Femur (tissue), 1 donor: ENCODE measurements at places on chromosomes 16 and 17.

DNA sequence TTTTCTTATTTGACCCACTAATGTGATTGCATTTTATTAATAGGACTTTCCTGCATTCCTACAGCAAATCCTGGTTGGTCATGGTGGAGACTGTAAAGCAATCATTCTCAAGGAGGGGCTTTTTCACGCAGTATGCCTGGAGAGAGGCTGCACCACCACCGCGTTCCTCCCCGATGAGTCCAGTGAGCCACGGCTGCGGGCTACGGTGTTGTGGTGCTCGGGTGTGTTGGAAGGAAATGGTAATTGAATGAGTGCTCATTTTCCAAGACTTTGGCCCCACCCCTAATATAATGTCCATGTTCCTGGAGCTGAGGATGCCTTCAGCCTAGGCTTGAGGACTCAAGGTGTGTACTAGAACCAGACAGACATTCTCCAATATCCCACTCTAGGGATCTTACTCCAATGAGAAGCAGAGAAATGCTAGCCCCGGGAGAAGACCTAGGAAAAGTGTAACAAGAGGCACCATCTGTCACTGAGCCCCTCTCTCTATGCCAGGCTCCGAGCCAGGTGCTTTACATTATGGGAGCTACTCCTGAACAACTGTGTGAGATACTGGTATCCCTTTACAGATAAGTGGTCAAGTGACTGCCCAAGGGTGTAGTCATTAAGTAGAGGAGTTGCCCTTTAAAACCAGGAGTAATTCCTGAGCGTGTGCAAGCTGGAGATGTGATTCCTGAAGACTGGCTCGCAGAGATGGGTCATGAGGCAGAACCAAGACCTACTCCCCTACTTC, 39.4 kb downstream of the HEATR6 start:
- DNase-seq, result no peak

- no peak for DNase-seq
Measured at GRCh38 chr17:55391244-55391757, 30.3 kb downstream of the MMD start.

- no peak for DNase-seq
Measured at GRCh38 chr16:67021321-67021720, 7.6 kb upstream of the CBFB start.

DNA sequence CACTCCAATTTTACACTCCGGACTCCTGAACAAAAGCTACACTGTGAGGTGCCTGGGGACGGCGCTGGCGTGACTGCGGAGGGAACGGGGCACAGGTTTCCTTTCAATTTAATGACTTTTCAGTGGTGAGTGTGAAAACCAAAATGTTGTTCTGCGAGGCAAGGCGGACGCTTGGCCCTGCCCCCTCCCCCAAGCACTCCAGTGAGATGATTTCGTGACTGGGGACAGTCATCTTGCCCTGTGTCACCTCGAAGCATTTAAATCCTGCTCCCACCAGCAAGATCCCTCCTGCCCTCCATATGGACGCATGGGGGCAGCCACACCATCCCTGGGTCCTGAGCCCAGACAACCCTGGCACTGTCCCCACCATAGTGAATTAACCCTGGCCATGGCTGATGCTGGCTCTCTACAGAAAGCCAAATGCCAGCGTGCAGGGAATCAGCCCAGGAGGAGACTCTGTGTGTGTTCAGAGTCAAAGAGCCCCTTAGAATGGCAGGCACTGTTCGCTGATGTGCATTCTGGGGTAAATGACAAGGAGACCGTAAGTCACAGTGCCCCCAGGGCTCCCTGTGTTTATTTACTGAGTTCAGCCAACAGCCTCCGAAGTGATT, 41.0 kb downstream of the C16orf95 start:
- DNase-seq, result peak; percentile 40

DNA sequence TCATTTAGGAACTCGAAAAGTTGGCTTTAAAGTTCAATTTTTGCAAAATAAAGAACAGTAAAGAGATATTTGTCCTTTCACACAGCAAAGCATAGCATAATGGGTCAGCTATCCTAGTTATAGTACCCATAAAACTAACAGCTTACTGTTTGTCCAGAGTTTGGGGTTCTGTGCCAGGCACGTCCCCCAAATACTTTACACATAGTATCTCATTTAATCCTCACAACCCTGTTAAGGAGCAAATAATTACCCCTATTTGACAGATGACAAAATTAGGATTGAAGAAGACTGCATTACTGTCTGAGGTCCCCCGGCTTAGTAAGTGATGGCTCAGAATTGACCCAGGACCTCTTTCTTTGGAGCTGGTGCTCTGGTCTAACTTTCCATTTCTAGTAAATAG, 52.6 kb downstream of the MYO1D start:
- DNase-seq, result no peak

- no peak for DNase-seq
Measured at GRCh38 chr17:77634710-77635109, 323.8 kb upstream of the TNRC6C start.

- peak; percentile 83 for DNase-seq
Measured at GRCh38 chr17:81923302-81924260, 4.0 kb downstream of the MAFG start.

GRCh38 chr16:68283346-68283745, 19.0 kb downstream of the SLC7A6 start:
- DNase-seq, result no peak

GRCh38 chr17:50476545-50477315, 1.9 kb upstream of the RSAD1 start:
- DNase-seq, result no peak

DNA sequence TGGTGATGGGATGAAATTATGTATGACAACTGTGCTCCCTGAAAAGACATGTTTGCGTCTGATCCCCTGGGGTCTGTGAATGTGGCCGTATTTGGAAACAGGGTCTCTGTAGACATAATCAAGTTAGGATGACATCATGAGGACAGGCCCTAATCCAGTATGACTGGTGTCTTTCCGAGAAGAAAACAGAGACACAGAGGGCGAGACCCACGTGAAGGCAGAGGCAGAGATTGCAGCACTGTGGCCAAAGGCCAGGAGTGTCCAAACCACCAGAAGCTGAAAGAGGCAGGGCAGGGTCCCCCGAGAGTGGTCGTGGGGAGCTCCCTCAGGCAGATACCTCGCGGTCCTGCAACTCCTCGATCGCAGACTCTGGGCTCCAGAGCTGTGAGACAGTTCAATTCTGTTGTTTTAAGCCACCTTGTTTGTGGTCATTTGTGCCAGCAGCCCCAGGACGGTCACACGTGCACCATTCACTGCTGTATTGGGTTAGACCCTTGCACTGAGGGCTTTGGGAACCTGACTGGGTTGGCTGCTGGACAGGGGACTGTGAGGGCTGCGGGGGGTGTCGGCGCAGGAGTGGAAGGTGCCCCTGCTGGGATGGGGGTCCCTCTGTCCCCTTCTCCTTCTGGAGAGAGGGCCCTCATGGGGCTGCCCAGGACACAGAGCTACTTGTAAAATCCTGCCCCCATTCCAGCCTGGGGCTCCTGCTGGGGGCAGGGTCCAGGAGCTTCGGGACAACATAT, 27.7 kb downstream of the METRNL start:
- DNase-seq, result no peak

DNA sequence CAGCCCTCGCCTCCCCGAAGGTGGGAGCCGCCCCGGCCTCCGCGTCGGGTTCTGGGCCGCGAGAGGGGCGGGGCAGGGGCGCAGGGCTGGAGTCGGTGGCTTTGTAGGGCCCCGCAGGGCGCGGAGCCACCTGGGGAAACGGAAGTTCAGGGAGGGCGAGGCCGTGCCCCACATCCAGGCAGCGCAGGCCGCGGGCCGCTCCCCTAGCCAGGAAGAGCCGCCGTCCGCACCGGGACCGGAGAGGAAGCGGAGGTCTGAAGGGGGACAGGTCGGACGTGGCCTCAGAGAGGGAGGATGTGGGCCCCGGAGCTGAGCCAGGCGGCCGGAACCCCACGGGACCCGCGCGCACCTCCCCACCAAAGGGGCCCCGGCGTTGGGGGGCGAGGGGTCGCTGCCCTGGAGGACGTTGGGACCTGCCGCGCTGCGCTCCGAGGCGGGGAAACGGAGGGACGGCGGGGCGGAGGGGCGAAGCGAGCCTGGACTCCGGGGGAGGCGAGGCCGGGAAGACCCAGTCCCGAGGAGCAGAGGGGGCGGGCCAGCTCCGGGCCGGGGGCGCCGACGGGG, 482 bp upstream of the SLC16A3 start:
- DNase-seq, result peak; percentile 69

GRCh38 chr17:77741109-77741508, 217.4 kb upstream of the TNRC6C start:
- DNase-seq, result peak; percentile 10

GRCh38 chr16:58515871-58516767, 802 bp downstream of the SETD6 start:
- peak; percentile 48 for DNase-seq

- no peak for DNase-seq
Measured at GRCh38 chr16:3356118-3356517, 429 bp downstream of the OR2C1 start.

DNA sequence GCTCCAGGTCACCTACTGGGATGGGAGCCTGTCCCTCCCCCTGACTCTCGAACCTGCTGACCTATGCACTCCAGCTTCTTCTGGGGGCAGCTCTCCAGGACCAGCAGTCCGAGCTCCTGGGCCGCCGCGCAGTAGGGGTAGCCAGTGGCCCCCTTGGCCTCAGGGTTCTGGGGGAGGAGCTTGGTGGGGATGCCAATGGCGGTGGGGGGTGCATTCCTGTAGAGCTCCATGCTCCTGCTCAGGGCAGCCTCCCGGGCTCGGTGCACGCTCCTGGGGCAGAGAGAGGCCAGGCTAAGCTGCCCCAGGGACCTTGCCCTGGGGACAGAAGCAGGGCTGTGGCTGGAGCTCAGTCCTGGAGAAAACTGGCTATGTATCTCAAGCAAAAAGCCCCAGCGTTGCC, 7.7 kb upstream of the SPATA2L start:
- peak; percentile 24 for DNase-seq

GRCh38 chr16:11405331-11406176, 60.3 kb downstream of the RMI2 start:
- no peak for DNase-seq

GRCh38 chr16:78275420-78275819, 176.0 kb downstream of the WWOX start:
- no peak for DNase-seq

DNA sequence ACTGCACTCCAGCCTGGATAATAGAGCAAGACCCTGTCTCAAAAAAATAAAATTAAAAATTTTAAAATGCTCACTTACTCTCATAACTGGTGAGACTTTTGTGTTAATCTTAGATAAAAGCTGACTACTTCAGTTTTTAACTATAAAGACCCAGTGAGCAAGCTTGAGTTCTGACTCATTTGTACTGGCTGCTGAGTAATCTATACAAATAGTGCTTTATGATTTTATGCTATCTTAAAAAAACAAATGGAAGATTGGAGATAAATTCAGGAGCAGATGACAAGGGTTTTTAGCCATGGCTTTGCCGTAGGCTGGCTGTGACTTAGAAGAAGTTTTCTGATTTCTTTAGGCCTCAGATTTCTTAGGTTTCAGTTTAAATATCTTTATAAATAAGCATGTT, 30.5 kb downstream of the SNTB2 start:
- no peak for DNase-seq

DNA sequence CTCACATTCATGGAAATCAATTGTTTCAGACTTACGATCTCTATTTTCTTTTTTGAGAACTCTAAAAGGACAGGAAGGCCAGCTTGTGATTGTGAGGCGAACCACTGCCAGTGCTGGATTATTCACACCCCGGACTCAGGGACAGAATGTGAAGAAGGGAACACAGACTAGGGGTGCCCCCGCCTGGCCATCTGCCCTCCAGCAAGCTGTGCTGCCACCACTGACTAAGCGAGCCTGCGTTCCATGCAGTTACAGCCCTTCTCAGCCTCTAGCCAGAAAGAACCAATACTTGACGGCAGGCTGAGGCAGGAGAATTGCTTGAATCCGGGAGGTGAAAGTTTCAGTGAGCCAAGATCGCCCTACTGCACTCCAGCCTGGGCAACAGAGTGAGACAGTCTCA, 2.8 kb downstream of the HAGH start:
- DNase-seq, result no peak

DNA sequence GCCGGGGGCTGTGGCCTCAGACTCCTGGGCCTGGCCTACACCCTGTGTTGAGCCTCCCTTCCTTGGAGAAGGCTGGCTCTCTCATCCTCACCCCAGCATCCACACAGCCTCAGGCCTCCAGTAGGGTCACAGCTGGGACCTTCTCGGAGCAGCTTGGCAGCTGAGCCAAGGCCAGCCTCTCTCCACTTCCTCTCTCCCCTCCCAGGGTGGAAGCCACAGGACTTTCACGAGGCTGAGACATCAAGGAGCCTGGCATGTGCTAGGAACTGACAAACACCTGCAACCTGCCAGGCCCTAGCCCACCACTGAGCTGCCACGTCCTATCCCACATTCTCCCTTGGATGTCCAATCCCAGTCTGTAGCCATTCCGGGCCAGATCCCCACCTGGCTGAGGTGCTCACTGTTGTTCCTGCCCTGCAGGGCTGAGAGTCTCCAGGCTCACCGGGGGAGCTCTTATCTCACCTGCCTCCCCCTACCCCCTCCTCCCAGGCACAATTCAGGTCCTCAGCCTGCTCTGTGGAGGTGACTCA, 3.1 kb downstream of the MMP15 start:
- DNase-seq, result no peak

GRCh38 chr17:80876950-80877728, 114.5 kb upstream of the CHMP6 start:
- peak; percentile 16 for DNase-seq

- DNase-seq, result no peak
Measured at GRCh38 chr16:85673529-85674417, 15.0 kb downstream of the GINS2 start.

DNA sequence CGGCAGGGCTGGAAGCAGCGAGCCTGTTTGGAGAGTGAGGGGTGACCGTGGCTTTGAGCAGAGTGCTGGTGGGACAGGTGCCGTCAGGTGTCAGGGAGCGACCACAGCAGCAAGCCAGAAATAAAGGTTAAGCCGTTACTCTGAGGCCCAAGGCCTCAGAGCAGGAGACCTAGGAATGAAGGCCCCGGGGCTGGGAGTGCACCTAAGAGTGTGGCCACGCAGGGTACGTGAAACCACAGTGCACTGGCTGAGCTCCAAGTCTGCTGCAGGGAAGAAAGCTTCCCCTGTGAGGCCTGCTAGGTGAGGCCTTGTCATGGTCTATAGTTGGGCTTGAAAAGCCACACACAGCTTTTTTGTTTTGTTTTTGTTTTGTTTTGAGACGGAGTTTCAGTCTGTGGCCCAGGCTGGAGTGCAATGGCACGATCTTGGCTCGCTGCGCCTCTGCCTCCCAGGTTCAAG, 8.7 kb downstream of the CLUAP1 start:
- DNase-seq, result no peak

GRCh38 chr17:66476014-66476413, 173.6 kb downstream of the PRKCA start:
- DNase-seq, result no peak

GRCh38 chr17:34387566-34387965, 24.5 kb upstream of the CCL1 start:
- no peak for DNase-seq

- no peak for DNase-seq
Measured at GRCh38 chr16:54125751-54126655, 160.6 kb downstream of the IRX3 start.

- no peak for DNase-seq
Measured at GRCh38 chr16:89525146-89525913, 17.1 kb downstream of the SPG7 start.
